Spleen (tissue), 13 donors: ENCODE measurements at places on chromosomes 5 and 9. TPM values are rescaled to one million over a fixed set of nuclear protein-coding genes. Genes with fewer than 3 reads are reported as not detected.

DNA sequence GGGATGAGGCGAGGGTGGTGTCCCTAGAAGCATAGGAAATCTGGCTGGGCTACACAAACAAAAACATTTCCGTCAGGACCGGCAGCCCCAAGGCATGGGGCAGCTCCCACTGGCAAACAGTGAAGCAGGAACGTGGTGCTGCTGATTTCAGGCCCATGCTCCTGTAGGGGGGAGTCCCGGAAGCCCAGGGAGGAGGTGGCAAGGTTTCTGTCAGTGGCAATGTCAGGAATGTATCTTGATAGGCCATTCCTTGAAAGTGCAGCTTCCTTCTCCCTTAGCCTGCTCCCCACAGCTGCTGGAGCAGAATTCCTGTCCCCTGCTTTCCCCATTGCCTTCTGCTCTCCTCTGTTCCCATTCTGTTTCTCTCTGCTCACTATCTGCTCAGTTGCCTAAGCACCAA is 42.4 kb downstream of the MRRF start:
- DNase-seq, result no peak

- no peak for DNase-seq
Observed at GRCh38 chr5:103375350-103375749, 116.8 kb downstream of the MACIR start.

DNA sequence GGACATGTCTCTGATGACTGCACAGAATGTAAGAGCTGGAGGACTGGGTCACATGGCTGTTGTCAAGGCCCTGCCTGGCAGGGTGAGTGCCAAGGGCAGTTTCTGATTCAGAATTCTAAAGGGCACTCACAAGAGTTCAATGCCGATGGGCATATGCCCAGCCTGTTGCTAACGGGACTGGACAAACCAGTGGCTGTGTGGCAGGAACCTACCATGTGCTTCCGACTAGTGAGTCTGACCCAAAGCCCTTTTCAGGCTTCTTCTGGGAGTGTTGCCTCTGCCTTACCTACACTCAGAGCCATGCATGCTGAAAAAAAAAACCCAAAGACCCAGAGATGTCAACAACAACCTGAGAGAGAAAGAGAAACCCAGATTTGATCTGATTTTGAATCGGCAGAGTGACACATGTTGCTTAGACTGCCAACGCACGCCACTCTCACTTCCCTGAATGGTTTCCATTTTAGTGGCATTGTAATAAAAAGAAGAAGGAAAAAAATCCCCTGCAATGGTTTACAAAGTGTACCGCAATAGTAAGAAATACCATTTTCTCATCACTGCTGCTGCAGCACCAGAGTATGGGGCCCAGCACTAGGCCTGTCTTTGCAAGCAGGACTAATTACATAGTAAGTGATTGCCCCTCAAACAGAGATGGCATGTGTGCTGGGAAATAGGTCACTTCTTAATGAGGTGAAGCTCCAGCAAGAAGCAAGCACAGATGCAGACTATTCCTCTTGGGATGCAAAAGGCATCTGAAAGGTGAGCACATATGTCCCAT is 194.3 kb downstream of the PALM2AKAP2 start:
- peak; percentile 80 for DNase-seq

GRCh38 chr5:174022384-174023095 is 23.0 kb upstream of the NSG2 start:
- DNase-seq, result no peak

- DNase-seq, result no peak
Observed at GRCh38 chr5:173331287-173331686, 3.1 kb upstream of the STC2 start.

DNA sequence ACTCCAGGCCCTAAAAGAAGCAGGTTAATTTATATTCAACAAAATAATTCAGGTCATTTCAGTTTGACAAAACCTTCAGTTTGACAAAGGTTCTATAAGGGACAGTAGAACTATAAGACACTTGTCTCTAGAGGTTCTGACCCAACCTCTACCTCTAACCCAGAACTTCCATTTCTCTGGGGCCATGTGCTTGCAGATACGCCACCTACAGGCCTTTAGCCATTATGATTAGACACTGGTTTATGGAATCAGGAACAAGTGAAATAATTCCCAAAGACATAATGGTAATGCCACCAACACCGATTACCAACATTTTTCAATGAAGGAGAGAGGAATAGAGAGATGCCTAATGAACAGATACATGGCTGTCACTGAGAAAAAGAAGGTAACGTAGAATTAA is 733.9 kb downstream of the PRELID2 start:
- DNase-seq, result no peak

DNA sequence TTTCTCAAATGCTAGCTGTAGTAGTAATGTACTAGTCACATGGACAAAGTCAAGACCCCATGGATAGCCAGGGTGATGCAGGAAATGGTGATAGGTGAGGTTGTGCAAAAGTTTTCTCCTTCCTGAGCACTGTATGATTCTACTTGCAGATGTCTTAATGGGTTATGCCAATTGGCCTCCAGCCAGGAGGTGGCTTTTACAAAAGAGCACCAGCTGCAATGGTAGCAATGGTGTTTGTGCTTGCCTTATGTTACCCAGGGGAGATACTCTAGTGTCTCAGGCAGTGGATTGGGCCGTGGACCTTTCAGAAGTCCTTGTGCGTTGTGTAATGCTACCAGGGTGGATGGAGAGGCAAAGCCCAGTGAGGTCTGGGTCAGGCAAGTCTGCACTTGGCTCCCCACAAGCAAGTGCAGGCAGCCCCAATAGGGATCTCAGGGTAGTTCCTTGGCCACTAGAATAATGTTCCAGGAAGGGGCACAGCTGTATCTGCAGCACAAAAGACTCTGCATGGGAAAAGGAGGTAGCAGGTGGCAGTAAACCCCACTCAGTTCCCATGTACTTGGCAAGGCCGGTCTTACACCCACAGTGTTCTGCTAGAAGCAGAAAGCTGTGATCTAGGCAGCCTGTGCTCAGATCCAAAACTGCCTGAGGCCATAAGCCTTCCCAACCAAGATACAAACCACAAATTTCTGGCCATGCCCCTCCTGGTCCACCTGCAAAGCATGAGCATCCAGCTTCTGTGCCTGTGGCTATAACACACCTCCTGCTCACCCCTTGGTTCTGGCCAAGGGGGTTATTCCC is 46.4 kb upstream of the EDIL3 start:
- DNase-seq, result no peak

DNA sequence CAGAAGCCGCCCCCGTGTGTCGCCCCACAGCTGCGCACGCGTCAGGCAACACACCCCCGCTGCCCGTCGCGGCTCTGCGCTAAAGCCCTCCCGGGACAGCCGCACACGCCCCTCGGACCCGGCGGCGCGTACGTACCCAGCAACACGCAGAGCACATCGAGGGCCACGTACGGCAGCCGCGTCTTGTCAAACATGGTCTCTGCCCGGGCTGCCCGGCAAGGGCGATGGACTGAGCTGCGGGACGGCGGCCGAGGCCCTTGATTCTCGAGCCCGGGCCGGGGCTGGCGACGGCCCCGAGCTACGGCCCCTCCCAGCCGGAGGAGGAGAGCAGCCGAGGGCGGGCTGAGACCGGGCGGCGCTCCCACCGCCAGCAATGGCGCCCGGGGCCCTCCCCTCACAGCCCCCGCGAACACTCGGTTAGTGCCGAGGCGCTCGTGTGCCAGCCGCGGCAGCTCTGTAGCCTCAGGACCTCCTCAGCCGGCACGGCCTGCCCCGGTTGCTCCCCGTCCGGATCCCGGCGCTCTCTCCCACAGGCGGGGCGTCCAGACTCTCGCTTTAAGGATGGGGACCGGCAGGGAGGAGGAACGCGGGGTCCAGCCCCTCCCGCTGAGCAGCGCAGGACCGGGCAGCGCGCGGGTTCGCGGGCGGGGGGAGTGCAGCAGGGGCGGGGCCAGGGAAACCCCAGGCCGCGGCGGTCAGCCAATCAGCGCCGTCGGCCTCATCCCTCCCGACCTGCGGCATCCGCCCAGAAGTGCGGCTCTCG is at the start of gene PLPP1:
Gene PLPP1, minus strand, starts transcription at position 529 of the 763 bp plus-strand sequence. Its CDS starts 335 bp downstream, at position 194.
- peak; percentile 96 for DNase-seq

GRCh38 chr9:125430161-125431011 is 168.8 kb downstream of the GAPVD1 start:
- DNase-seq, result peak; percentile 66

The NUTM2F gene
- total RNA-seq, result not detected

The IRX4 gene
- total RNA-seq, result not detected
